Uterine smooth muscle cell (primary cell): ENCODE measurements at places on chromosomes 7 and 10. TPM values are rescaled to one million over a fixed set of nuclear protein-coding genes. Genes with fewer than 3 reads are reported as not detected.

The METTL2B gene
- 40.0 and 53.3 TPM in 2 replicates for total RNA-seq

The HKDC1 gene
- total RNA-seq = 1.3 and 10.6 TPM in 2 replicates

The TBC1D12 gene
- total RNA-seq = 13.6 and 16.7 TPM in 2 replicates

The LLCFC1 gene
- not detected in 2 replicates for total RNA-seq

The LOXL4 gene
- total RNA-seq = 39.8 and 129 TPM in 2 replicates

The AKR1C4 gene
- not detected in 2 replicates for total RNA-seq

The EVX1 gene
- under 0.01 TPM in 1 of 2 replicates, not detected in the other for total RNA-seq

The ZC3HAV1L gene
- 8.0 and 9.5 TPM in 2 replicates for total RNA-seq

The SLC26A5 gene
- not detected in 2 replicates for total RNA-seq

The NUPR2 gene
- not detected in 2 replicates for total RNA-seq

The WEE2 gene
- not detected in 2 replicates for total RNA-seq
